ENCODE measurements at places on chromosomes 2 and 18.

GRCh38 chr18:31683968-31684278 is 458 bp downstream of the B4GALT6 start:
- DNase-seq = no peak

DNA sequence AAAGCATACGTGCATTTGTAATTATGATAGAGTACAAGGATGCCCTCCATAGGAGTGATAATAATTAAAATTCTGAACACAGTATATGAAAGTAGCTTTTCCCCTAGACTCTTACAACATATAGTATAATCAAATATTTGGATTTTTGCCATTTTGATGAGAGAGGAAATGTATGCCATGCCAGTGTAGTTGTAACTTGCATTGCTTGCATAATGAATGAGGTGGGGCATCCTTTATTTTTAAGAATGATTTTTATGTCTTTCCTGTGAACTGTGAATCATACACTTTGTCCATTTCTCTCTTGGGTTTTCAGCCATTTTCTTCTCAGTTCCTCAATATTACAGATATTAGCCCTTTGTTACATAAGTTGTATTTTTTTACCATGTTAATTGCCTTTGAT is 197.5 kb downstream of the SCG2 start:
- no peak for DNase-seq

- no peak for DNase-seq
Measured at GRCh38 chr18:12595571-12596255, 62.2 kb downstream of the SPIRE1 start.

DNA sequence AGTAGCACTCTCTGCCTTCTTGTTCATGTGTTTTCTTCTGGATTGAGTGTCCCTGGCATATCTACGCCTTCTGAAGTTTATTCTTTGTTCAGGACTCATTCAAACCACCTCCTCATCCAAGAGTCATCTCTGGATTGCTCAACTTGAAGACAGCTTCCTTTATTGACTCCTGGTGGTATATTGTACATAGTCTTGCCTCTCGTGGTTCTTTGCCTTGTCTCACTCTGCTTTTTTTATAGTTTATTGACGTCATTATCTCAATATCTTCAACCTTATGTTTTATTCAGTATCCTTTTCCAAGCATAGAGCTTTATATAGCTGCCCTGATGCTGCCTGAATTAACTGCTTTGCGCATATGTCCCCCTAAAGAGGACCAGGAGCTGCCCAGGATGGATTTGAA is 161.7 kb downstream of the INSIG2 start:
- no peak for DNase-seq

DNA sequence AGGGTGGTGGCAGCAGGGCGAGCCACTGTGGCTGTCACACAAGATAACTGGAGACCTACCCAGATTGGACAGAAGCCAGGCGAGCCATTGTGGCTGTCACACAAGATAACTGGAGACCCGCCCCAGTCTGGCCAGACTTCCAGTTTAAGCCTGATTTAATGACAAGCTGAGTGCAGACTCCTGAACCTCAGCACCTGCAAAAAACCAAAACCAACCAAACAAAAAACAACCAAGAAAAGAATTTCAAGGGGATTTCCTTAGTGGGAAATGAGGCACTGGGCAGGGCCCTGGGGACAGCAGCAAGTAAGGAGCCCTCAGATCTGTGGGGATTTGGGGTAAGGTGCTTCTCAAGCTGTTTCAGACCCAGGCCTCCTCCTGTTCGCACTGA is 95.2 kb upstream of the BOD1L2 start:
- peak; percentile 1 for DNase-seq

GRCh38 chr2:66301022-66301766 is 133.7 kb upstream of the MEIS1 start:
- DNase-seq = no peak

GRCh38 chr2:131517106-131517831 is 10.4 kb upstream of the CCDC74A start:
- DNase-seq = no peak

DNA sequence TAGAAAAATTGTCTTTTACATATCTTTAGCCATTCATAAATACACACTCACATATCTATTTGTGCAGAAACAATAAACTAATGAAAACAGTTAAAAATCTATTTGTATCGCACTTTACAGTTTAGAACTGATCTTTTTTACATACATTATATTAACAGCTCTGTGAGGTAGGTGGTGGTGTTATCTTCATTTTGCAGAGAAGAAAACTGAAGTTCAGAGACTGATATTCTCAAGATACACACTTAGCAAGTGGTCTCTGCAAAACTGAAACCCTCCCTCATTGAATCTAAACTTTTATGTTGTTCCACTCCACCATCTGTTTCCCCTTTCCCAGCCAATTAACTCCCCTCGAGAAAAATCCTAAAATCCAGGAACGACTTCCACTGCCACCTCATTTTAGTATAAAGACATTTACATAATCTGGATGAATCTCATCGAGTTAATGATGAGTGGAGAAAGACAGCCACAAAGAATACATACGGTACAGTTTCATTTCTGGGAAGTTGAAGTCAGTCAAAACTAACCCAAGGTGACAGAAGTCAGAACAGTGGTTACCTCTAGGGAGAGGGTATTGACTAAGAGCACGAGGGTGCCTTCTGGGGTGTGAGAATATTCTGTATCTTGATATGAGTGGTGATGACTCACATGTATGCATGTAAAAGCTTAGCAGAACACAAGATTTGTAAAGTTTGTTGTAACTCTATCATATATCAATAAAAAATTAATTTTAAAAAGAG is 524.2 kb upstream of the TCF4 start:
- no peak for DNase-seq

GRCh38 chr2:217657252-217657651 is 345.5 kb downstream of the TNS1 start:
- no peak for DNase-seq

GRCh38 chr18:26422472-26423162 is 125.7 kb downstream of the KCTD1 start:
- DNase-seq = no peak

DNA sequence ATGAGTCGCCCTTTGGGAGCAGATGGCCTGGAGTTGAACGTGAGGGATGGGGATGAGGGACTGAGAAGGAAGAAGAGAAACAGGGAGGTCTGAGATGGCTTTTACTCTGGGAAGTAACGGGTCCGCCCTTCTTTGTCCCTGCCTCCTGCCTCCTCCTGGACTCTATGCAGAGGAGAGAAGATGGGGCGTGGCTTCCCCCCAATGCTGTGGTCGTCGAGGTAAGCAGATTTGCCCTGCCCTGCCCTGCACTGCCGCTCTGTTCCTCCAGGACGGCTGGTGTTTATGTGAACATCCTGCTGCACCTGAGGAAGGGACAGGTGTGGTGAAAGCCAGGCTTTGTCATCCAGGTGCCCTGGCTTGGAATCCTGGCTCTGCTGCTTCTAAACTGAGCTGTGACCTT is 13.5 kb upstream of the NTSR2 start:
- no peak for DNase-seq

DNA sequence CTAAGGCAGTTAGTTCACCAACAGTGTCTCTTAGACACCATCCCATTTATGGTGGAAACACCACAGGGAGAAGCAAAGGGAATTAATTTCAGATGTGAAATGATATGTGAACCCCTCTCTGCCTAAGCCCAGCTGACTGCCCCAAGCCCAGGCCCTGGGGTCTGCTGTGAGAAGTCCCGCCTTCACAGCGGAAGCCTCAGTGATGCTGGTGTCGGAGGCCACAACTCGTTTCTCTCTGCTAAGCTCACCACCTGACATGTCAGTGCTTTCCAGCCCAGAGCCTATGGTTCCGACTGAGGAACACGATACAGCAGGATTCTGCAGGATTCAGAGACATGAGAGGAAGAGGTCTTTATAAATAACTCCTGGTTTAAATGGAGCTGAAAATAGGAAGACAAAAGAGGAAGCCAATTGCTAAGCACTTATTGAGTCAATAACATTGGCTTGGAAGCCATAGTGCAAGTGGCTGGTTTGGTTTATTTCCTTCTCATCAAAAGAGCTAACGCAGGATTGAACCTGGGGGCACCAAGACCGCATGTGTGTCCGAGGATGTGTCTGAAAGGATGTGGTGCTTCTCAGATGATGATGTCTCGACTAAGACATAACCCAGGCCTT is 21.9 kb upstream of the LOXHD1 start:
- DNase-seq = no peak

- no peak for DNase-seq
Measured at GRCh38 chr2:33577668-33578067, 21.4 kb downstream of the FAM98A start.

GRCh38 chr2:12284037-12284436 is 432.7 kb upstream of the TRIB2 start:
- no peak for DNase-seq

- DNase-seq = no peak
Measured at GRCh38 chr2:235566931-235567495, 73.2 kb downstream of the AGAP1 start.

DNA sequence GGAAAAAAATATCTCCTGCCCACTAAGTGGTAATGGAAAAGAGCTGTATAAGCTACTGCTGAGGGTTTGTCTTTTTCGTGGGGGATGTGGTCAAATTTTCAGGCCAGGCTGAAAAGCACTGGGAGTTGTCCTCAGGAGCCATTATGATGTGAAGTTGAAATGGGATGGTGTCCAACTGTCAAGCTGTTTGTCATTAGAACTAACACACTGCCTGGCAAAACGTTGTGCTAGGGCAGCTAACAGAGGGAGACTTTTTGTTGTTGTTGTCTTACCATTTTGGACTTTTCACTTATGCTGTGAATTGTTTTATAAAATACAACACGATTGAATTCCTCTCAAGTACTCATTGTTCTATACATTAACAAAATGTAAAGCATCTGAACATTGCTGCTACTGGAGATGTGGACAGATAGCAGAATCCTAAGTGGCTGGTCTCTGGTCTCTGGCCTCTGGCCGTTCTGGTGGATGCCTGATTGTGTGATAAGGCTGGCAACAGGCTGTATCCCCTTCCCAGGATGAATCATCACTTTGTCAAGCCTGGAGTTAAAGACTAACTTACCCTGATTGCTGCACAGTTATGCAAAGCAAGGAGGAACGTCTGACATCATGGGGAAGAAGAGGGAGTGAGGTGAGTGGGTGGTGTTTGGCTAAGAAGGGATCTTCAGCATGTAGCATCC is 2.3 kb downstream of the MYO1B start:
- no peak for DNase-seq

- no peak for DNase-seq
Measured at GRCh38 chr2:222569826-222570225, 86.1 kb downstream of the FARSB start.

GRCh38 chr18:62812242-62812641 is 96.9 kb downstream of the PHLPP1 start:
- DNase-seq = no peak

DNA sequence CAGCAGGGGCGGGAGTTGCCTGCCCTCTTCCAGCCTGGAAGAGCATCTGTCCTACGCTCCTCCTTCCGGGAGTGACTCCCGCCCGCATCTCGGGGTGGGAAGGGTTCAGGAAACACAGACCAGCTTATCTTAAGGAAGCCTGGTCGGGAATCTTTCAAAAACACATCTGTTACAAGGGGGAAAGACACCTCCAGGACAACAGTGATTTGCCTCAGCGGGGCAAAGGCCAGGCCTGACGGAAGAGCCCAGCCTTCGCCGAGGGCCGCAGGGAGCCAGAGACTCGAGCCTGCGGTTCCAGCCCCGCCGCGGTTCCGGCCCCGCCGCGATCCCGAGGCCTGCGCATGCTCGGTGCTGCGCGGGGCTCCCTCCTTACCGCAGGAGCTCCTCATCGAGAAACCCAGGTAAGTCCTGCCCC is 38.1 kb upstream of the TGIF1 start:
- no peak for DNase-seq
